ENCODE measurements at places on chromosomes 3 and 15.
A peak's percentile ranks its signal among the peaks of the same experiment; 100 is the strongest.

DNA sequence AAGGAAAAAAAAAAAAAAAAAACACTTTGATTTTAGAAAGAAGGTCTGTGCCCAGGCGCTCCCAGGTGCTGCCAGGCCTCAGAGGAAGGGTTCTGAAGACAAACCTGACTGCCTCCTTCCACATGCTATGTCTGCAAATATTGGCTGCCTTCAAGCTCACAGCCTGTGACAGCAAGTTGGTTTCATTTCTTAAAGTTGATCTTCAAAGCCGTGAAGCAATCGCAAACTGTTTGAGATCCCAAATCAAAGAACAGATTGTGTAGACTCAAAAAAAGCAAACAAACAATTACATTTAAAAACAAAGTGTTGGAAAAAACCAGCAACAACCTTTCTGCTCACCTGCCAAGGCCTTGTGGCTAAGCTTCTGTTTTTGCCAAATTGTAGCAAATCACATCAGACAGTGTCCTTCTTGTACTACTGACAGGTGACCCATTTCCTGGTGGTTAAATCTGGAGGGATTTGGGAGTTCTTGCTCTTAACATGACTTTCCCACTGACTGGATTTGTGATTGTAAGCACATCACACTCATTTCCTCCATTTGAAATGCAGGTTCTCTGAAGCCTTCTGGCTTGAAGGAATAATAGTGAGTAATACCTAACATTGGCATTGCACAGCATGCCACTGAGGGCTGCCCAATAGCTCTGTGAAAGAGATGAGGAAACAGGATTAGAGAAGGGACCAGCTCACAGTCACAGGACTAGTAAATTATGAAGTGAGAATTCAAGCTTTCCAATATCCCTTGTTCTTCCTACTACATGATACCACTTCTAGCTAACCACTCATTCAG, 502.4 kb downstream of the LPP start:
- no peak for DNase-seq

- peak; percentile 93 for DNase-seq
These were observed 57.9 kb downstream of the CMSS1 start for GRCh38 chr3:99875581-99875928.

DNA sequence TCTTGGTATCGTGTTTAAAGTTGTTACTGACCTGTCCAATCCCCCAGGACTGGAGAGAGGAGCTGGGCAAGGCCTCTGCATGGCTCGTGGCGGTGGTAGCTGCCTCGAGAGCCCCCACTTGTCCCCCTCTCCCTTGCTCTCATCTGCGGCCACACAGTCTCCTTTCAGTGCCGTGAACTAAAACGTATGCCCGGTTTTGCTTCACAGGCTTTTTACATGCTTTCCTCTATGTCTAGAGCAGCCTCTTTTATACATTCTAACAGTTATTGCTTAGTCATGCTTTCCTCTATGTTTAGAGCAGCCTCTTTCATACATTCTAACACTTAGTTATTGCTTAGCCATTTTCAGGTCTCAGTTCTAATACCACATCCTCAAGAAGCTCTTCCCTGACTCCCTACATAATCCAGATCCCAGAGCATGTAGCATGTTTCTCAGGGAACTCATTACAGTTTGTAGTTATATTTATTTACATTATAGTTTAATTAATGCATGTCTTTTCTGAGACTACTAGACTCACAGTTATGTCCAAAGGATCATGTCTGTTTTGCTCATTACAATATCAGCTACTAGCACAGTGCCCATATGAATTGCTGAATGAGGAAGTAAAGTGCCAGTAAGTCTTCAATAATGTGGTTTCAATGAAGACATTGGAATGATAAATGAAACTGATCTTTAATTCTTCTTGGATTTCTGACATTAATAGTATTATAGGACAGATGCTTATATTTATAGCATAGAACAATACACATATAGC, 66.5 kb upstream of the TBL1XR1 start:
- DNase-seq, result peak; percentile 65

- DNase-seq, result no peak
These were observed 9.9 kb upstream of the RFT1 start for GRCh38 chr3:53139906-53140846.

GRCh38 chr3:10915376-10915775, 77.2 kb upstream of the SLC6A1 start:
- no peak for DNase-seq

- DNase-seq, result no peak
These were observed 272.4 kb downstream of the THRB start for GRCh38 chr3:24222165-24222805.

Data from muscle of leg (tissue), 16 donors.